ENCODE measurements at places on chromosomes 13 and 19. TPM values are rescaled to one million over a fixed set of nuclear protein-coding genes. Genes with fewer than 3 reads are reported as not detected.

- DNase-seq, result no peak
These were observed 2.4 kb upstream of the CHAMP1 start for GRCh38 chr13:114311908-114312307.

The KLK4 gene
- not detected for polyA plus RNA-seq

GRCh38 chr13:85405316-85405897 lies 393.8 kb downstream of the SLITRK6 start:
- no peak for DNase-seq

DNA sequence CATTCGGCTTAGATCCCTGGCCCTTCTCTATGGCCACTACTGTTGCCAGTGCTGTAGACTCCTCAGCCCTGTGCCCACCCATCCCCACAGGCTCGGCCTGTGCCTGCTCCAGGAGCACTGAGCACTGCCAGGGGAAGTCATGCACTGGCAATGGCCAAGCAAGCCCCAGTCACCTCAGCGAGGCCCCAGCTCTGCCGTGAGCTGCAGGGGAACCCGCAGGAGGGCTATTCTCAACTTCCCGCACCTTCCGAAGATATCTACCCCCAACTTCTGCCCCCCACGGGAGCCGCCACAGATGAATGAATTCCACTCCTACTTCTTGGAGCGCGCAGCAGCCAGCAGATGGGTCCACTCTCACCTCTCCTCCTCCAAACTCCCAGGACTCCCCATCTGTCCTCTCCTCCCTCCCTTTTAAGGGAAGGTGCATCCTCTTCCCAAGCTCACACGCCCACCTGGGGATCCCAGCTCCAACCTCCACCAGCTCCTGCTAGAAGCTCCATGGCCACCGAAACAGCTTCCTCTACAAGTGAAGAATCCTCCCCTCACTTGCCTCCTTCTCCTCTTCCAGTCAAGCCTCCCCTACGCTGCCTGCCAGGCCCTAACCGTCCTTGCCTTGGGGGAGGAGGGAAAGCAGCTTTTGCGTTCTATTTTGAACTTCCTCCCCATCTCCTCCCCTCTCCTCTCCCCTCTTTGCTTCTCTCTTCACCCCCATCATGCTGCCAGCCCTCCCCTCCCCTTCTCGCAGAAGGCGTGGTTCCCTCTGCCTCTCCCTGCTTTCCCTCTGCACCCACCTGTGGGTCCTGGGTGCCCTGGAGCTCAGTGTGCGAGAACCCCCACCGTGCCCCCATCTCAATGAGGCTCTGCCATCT lies 52.2 kb downstream of the PEPD start:
- DNase-seq, result no peak

DNA sequence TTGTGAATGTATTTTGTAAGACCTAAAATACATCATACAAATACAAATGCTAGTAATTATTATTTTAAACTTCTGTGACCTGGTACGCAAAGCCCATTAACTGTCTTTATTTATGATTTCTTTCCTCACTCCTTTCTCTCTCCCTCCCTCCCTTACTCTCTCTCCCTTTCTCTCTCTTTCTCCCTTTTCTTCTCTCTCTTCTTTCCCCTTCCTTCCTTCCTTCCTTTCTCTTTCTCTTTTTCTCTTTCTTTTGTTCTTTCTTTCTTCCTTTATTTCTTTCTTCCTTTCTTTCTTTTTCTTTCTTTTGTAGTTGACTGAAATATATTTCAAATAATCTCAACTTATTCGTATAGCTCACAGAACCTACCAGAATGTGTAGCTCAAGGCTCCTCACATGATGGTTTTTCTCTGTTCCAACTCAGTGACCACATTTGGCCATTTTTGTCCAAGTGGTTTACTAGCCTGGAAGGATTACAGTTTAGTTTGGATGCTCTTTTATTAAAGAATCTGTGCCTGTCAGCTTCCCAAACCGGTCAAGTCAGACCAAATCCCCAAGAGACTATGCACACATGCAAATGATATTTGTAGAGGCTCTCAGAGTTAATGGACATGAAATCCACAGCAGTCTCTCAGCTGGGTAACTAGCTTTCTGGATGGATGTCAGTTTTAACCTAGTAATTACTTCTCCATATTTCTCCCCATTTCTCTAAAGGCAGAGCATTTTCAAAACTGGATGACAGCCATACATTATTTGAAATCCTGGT lies 71.7 kb downstream of the POSTN start:
- no peak for DNase-seq

DNA sequence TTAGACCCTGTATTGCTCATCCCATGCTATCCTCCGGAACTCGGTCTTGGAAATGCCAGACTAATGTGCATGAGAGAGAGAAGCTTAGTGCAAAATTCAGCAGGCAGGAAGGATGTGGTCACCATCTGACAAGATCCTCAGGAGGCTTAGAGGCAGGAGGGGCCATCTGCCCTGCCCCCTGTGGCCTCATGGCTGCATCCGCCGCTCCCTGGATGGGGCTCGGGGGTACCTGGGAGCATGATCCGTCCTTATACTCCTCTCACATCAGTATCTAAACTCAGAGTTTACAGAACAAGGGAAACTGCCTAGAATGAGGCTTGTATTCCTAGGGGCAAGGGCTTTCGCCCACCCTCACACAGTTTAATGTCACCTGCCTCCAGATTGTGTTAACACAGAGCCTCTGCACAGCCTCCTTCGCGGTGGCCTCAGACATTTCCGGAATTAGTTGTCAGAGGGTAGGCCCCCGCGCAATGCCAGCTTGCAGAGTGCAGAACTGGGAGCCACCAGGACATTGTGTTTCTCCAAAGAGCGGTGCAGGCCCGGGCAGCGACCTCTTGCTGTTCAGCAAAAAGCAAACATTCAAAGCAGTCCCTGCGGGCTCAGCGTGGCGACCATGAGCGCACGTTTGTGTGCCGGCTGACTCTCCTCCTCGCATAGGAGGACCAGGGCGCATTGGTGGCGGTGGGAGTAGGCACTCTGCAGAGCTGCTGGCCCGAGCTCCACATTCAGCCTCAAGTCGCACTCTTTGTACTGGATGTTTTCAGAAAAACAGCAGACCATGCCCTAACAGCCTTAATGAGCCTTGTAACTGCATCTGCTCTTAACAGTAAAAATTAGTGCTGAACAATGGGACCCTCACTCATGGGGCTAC lies 39.1 kb downstream of the GPR12 start:
- peak; percentile 42 for DNase-seq

The SLC27A1 gene
- polyA plus RNA-seq, result 5.0 TPM

The ZNF266 gene
- 29.5 TPM for polyA plus RNA-seq

Measured in naive thymus-derived CD4-positive, alpha-beta T cell (primary cell).